ENCODE measurements at places on chromosomes 1 and 21.

GRCh38 chr1:52141513-52142219, at the start of gene ZFYVE9:
Gene ZFYVE9, plus strand, starts transcription at chr1:52142089. Its CDS starts 91,118 bp downstream, at chr1:52233207.
- peak; percentile 69 for DNase-seq

- no peak for DNase-seq
These were observed 79.5 kb upstream of the PALMD start for GRCh38 chr1:99566290-99567021.

- DNase-seq: no peak
These were observed 312.2 kb downstream of the MATN1 start for GRCh38 chr1:30411206-30411605.

DNA sequence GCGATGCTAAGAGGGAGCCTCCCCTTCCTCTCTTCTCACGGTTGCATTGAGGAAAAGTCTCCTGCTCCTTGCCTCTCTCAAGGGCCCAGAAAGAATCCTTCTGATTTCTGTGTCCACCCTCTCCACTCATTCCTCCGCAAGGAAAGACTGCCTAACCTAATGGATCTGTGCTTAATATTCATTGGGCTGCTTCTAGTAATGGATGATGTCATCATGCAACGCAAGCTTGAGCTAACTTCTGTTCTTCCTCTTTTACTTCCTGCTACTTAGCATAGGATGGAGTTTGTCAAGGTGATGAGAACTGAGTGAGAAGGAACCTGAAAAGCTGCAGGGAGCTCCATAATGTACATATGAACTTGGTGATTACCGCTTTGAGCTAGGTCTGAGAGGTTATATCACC, 35.2 kb upstream of the HMGB4 start:
- DNase-seq: no peak

DNA sequence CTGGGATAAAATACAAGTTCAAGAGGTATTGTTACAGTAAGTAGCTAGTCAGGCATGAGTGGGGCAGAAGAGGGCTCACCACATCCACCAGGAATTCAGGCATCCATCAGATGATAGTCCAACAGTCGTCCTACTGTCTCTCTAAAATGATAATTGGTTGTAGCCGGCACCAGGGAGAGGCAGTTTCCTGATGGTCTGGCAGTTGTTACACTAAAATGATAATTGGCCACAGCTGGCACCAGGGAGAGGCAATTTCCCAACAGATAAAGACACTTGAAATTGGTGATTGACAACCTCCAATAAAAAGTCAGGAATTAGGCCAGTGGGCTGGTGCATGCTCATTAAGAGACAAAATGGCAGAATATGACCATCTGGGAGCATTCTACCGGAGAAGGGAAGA, 545.8 kb downstream of the AMY1C start:
- no peak for DNase-seq

GRCh38 chr1:233805786-233806185, 98.7 kb upstream of the SLC35F3 start:
- DNase-seq: no peak

DNA sequence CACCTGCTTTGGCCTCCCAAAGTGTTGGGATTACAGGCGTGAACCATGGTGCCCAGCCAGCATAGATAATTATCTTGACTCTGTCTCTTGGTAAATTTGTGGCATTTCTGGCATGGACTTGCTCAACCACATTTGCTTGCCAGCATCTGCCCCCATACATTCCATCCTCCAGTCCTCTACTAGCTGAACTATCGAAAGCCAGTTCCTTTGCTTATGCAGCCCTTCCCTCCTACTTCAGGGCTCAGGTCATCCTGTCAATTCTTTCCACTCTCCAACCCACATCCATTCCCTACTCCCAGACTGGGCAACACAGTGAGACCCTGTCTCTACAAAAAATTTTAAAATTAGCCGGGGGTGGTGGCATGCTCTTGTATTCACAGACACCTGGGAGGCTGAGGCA, 13.0 kb upstream of the UQCRHL start:
- DNase-seq: no peak

DNA sequence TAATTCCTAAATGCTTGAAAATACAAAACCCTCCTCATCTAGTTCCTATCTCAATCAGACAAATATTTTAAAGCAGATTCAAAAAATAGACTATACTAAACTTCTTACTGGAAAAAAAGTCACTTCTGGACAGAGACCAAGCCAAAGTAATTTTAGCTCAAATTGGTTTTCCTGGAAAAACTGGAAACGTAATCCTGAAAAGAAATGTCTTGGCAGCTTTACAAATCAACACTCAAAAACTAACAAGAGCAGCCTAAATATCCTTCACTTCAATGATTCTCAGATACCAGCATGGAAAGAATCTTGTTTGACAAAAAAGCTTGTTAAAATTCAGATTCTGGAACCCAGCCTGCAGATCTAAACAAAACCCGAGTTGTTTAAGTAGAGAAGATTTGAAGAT, 9.1 kb upstream of the GPR88 start:
- no peak for DNase-seq

DNA sequence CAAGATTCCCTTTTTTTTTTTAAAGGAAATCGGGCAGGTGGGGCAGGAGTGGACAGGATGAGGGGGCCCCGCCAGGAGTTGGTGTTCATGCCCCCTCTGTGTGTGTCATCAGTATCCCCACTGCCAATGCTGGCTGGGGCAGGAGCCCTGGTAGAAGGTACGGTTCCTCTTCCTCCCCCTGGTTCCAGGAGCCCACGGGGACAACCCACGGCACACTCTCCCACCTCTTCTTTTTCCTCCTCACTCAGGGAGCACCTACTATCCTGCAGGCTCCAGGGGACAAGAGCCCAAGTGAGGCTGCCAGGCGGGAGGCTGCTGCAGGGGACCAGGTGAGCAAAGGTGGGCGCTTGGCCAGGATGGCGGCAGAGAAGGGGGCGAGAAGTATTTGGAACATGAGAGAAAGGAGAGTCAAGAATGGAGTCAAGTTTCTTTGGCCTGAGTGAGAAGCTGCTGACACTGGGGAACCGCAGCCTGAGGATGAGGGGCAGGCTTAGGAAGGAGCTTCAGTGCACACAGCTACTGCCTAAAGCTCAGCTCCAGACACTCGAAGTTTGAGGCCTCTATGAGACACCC, 26.5 kb downstream of the ECE1 start:
- no peak for DNase-seq

- no peak for DNase-seq
These were observed 101.7 kb downstream of the BCAR3 start for GRCh38 chr1:93579891-93580290.

DNA sequence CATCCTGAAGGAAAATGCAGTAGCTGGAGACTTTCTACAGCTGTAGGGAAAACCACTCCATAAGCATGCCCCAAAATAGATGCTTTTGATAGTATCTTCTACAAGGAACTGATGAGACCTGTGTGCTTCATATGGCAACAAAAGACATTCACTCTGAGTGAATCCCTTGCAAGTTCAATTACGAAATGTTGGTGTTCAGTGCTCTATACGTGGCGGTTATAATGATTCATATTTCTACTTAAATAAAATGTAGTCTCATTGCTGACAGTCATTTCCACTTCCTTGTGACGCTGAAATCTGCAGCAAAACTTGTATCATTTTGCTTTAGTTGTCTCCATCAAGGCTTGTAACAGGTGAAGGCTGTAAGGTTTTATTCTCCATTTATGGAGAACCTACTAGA, 20.6 kb downstream of the TOR1AIP2 start:
- no peak for DNase-seq

DNA sequence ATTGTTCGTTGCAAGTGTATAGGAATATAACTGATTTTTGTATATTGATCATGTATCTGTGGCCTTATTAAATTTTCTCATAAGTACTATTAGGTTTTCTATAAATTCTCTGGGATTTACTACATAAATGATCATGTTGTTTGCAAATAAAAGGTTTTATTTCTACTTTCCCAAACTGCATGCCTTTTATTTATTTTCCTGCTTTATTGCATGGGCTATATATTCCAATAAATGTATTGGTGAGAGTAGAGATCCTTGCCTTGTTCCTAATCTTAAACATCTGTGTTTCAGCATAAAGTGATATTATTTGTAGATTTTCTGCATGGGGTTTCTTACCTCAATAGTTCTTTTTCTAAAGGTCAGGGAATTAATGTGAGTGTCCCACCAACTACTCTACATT, 107.0 kb upstream of the CD55 start:
- DNase-seq: no peak

DNA sequence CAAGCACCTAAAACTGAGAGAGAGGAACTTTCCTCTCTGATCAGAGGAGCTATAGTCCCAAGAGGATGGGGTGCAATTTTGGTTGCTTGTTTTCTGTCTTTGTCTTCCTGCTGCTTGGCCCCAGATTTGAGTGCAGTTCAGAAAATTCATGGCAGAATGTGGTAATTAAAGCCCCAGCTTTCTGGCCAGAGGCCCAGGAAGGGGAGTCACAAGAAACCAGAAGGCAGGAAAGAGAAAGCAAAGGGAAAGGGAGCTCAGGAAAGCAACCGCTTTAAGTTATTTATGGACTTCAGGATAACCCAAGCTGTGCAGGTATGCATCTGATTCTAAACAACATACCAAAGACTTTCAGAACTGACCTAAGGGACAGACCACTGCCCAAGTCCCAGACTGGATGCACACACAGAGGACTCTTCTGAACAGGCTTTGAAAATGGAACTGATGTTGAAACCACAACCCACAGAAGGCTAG, 88.8 kb downstream of the ST3GAL3 start:
- no peak for DNase-seq

DNA sequence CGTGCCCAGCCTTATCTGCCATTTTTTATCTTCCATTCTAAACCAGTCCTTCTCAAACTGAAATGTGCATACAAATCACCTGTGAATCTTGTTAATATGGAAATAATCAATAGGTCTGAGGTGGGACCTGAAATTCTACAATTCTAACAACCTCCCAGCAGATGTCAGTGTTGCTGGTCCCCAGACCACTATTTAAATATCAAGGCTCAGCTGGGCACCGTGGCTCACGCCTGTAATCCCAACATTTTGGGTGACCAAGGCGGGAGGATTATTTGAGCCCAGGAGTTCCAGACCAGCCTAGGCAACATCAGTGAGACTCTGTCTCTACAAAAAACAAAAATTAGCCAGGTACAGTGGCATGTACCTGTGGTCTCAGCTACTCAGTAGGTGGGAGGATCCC, 4.1 kb downstream of the UQCRHL start:
- no peak for DNase-seq

GRCh38 chr1:226973898-226974543, 33.9 kb downstream of the COQ8A start:
- DNase-seq: no peak

GRCh38 chr1:228998179-228998578, 262.9 kb downstream of the RHOU start:
- no peak for DNase-seq

GRCh38 chr1:79044974-79045650, 38.6 kb upstream of the ADGRL4 start:
- DNase-seq: no peak

DNA sequence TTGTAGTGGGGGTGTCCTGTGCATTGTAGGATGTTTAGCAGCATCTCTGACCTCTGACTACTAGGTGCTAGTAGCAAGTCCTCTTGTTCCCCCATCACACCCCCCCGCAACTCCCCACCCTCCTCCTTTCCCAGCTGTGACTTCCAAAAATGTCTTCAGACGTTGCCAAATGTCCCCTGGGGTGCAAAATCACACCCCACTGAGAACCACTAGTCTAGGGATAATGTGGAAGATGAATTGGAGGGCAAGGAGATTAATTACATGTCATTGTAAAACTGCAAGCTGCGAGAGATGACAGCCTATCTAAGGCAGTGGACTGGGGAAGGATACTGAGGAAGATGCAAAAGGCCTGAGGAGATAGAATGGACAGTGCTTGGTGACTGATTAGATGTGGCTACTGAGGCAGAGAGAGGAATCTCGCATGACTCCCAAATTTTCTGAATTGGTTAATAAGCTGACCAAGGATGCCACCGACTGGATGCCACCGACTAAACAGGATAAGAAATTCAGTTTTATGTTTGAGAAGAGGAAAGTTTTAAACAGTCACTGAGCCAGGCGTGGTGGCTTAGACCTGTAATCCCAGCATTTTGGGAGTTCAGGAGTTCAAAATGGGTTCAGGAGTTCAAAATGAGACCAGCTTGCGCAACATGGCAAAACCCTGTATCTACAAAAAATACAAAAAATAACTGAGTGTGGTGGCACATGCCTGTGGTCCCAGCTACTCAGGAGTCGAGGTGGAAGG, 3.1 kb upstream of the JAK1 start:
- DNase-seq: no peak

- no peak for DNase-seq
These were observed 65.3 kb upstream of the BEND5 start for GRCh38 chr1:48841966-48842365.

- no peak for DNase-seq
These were observed 54.0 kb upstream of the ACTL8 start for GRCh38 chr1:17700945-17701810.
